Lower lobe of right lung (tissue), 2 donors: ENCODE measurements at places on chromosomes 2 and 18.

- DNase-seq = no peak
These were observed 372.2 kb downstream of the DSEL start for GRCh38 chr18:67144329-67144728.

- no peak for DNase-seq
These were observed 114.9 kb upstream of the AGAP1 start for GRCh38 chr2:235378944-235379343.

DNA sequence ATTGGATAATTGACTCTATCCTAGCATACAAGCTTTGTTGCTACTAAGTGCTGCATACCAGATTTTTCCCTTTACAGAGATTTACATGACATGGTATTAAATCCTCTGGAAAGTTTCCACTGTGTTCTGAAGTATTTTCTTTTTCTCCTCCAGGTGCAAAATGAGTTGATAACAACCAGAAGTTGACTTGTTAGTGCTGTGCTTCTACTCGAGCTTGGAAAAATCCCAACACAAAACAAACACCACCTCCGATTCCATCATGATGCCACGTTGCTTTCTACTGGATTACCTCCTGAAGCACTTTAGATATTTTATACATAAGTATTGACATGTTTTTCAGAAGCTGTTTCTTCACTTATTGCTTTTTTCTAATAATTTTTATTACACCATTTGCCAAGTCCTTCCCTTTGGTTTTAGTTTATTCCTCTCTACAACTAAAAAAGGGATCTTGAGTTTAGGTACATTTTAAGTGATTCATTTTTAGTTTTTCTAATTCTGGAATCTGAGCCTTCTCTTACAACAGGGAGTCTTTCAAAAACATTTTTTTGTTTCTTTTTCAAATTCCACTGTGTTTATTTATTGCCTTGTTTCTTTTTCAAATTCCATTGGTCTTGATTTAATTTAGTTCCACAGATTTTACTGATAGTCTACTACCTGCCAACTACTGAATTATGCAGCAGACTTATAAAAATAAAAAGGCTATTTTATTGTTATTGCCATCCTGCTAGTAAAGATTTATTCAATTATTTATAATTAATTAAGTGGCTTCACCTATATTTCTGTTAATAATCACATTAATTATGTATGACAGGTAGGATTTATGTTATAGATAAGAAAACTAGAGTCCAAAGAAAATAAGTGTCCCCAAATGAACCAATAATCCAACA, 143.4 kb downstream of the PPP1R1C start:
- DNase-seq = no peak

- no peak for DNase-seq
These were observed 18.2 kb downstream of the SLC8A1 start for GRCh38 chr2:40433736-40434135.

DNA sequence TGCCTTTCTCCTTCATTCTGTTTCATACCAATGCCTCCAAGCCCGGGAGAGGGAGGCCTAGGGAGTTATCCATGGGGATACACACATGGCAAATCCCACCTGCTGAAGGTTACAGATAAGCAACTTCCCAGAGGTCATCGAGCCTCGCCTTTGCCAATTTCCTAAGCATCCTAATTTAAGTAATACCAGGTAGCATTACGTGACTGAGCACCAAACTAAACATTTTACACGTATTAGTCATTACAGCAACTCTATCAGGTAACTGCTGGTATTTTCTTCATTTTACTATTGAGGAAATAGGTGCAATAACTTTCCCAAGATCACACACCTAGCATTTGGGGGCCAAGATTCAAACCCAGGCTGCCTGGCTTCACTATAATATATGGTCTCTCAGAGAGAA, 30.1 kb upstream of the BZW1 start:
- no peak for DNase-seq

DNA sequence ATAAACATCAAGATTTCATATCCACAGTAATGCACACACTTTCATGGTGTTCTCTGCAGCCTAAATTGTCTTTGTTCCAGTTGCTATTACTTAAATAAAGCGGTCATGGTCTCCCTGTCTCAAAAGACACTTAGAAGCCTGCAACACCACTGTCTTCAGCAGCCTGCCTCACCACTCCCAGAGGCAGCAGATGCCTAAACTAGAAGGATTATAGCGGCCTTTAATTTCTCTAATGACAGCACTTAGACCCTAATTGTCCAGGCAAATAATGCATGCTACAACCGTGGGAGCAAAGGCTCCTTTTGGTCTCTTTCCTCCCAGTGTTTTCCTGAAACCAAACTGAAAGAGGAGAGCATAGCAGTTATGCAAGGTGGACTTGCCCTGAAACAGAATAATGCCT, 248.8 kb upstream of the SLC39A10 start:
- DNase-seq = no peak

GRCh38 chr2:138269765-138270164, 231.8 kb upstream of the SPOPL start:
- DNase-seq = no peak

- no peak for DNase-seq
These were observed 92.8 kb downstream of the COLEC12 start for GRCh38 chr18:407626-408224.

DNA sequence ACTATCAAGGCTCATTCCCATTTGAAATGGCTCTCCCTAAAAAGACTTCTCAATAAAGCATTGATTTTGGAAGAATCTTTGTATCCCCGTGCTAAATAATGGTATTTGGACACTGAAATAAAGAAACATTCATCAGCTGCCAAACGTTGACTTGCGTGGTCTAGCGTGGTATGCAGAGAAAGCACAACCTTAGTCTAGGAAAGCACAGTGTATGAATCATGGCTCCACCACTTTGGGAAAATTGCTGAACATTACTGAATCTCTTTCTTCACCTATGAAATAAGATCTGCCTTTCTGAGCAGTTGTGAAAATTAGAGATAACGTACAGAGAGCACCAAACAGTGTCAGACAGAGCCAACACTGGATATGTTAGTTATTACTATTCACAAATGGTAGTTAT, 353.9 kb downstream of the SS18 start:
- DNase-seq = no peak

- DNase-seq = no peak
These were observed 16.7 kb upstream of the NEDD4L start for GRCh38 chr18:58027341-58027740.

DNA sequence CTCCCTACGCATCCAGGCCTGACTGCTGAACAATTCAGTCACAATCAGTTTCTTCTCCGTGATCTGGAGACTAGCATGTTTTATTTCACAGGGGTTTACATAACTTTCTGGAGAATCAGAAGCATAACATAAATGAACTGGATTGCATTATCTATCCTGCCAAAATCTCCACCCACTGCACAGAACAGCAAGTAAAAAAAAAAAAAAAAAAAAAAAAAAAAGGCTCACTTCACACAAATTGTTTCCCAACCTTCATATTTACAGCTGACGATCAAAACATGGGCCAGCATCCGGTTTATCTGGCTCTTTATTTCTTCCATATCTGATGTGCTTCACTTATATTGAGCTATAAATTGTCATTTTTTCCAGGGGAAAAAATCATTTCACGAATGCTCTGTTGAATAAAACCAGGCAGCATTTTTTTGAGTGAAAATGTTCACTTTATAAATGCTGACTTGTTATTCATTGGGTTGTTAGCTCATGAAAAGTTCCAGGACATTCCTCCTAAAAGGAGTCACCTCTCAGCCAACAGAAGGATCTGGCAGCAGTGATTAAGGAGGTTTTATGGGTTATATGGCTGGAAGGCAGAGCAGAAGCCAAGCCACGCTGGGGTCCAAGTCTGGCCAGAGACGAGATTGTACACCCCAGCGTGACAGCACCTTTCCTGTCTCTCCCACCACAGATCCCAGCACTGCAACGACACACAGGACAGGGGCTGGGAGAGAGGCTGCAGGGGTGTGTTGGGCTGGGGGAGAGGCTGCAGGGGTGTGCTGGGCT, 51.2 kb upstream of the GLI2 start:
- no peak for DNase-seq

GRCh38 chr2:160224060-160224459, 24.0 kb upstream of the ITGB6 start:
- DNase-seq = no peak

DNA sequence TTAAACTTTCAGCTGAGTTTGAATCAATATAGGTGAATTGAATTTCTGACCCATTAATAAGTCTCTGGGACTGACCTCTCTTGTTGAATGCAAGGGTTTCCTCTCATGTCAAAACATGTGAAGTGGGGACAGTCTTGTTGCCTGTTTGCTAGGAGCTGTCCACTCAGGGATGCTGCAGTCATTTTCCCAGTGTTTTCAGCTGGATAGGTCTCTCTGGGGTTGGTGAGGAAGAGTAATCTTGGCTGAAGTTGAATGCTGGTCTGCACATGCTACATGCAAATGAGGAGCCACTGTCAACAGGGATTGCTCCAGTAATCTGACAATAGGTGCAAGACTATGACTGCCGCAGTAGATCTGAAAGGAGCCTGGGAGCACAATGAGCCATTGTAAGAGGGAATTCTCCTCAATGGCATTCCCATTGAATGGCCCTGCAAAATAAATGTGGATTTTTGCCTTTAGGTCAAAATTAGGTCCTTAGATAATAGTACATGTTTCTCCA, 34.1 kb upstream of the IL1RL1 start:
- DNase-seq = no peak

DNA sequence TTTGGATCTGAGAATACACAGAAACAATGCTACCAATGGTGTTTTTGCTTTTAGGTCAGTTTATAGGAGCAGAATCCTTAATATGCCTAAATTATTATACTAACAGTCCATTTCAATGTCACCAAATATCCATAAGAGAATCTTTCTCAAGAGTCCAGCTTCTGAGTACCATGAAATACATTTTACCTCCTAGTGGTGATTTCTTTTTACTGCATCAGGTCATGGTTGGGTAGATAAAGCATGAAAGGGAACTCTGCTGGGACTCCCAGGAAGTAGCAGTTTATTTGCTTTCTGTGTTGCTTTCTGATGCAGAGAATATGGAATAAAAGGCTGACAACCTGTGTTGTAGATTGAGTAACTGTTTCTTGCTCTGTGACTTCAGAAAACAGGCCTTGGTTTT, 115.6 kb downstream of the PPP1R1C start:
- no peak for DNase-seq

- no peak for DNase-seq
These were observed 59.6 kb upstream of the PSME4 start for GRCh38 chr2:54030396-54030741.

DNA sequence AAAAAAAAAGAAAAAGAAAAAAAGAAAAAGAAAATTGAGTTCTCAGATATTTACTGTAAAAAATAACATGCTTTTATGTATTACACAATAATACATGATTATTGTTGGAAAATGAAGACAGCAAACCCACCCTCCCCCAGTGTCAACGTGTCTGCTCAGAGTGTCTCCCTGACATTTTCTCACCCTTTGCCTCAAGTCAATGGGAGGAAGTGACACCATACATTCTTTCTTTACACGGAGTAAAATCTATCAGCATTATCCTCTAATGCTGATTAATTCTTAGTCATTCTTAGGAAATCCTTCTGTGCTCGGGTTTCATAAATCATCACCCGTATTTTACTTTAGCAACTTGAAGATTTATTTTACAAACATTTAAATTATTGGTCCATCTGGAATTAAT, 32.0 kb downstream of the CTAGE1 start:
- DNase-seq = no peak

DNA sequence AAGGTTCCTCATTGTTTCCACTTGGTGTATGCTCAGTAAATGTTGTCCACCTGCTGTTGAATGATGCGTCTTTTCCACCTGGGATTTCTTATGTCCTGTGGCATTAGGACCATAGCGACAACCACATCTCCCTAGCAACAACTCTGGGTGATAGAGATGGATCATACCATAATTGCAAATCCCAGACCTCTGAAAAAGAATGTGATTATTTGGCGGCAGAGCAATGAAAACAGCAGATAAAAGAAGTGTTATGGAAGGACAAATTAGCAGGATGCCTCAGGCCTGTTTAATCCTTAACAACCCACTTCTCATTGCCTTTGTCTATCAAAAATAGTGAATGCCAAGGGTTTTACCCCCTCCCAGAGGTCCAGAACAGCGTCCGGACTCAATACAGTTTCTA, 278.9 kb downstream of the TSN start:
- no peak for DNase-seq

DNA sequence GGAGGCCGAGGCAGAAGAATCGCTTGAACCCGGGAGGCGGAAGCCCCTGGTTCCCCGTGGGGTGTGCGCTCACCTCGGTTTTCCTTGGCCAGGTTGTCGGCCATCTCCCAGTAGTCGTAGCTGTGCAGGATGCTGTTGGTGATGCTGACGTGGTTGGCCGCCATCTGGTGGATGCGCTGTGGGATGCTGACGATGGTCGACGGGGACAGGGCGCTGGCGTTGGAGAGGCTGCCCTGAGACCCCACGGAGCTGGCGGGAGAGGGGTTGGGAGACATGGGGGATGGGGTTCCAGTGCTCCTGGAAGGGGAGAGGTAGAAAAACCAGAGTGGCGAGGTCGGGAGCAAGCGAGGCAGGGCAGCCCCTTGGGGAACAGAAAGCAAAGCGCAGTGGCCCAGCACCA, 64.4 kb upstream of the REV1 start:
- DNase-seq = no peak

GRCh38 chr18:45775241-45775676, 50.2 kb upstream of the SIGLEC15 start:
- peak; percentile 83 for DNase-seq

- DNase-seq = no peak
These were observed 24.1 kb downstream of the CIDEA start for GRCh38 chr18:12278215-12278671.

DNA sequence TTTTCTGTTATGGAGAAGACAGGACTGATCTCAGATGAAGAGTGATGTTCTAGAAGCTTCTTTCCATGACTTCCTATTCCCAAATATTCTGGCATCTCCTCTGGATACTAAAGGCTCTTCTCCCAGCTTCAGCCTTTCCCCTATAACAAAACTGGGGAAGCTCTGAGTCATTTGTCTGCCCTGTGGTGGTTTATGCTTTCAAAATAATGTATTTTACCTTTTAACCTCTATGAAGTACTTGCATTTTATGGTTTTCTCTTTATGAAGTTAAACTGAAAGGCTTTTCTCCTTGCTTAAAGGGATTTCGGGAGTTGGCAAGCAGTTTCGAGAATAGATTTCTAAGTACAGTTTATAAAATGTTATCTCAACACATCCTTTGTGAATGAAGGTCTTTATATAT, 104.4 kb downstream of the TANC1 start:
- no peak for DNase-seq

DNA sequence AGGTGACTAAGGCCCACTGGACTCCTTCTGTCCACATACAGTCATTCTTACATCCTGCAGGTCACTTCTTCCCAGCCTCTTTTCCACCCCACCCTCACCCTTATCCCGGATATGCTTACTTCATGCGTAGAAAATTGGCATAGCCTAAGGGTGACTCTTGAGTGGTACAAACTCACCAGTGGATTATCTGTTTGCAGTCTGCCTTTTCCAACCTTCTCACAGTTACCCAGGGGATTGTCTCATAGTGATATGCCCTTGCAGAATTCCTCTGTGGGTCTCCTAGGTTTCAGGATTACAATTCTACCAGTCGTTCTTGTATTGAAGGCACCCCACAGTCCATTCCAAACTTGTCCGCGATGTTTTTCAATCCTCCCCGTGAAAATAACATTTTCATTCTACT, 752.9 kb upstream of the HS6ST1 start:
- no peak for DNase-seq

GRCh38 chr2:31192851-31193392, 24.4 kb downstream of the CAPN14 start:
- no peak for DNase-seq
